ENCODE measurements at places on chromosomes 11 and 22.

DNA sequence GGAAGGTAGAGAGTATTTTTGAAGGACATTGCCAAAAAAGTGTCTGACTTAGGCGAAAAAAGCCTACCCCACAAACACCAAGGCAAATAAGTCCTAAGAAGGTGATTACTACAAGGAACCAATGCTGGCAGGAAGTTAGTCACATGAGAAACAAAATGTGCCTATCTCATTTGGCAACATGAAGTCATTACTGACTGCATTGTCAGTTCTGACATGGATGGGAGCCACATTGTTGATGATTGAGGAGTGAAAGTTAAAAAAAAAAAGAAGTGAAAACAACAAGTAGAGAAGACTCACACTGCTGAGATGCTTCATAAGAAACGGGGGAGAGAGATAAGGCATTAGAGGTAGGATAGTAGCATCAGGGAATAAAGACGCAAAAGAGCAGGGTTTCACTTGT, 141.5 kb upstream of the FAT3 start:
- DNase-seq, result no peak

- no peak for DNase-seq
Measured at GRCh38 chr11:30368394-30368793, 45.5 kb downstream of the ARL14EP start.

GRCh38 chr11:61912530-61912898, 4.9 kb downstream of the RAB3IL1 start:
- DNase-seq, result no peak

- no peak for DNase-seq
Measured at GRCh38 chr11:126914941-126915340, 85.6 kb downstream of the KIRREL3 start.

DNA sequence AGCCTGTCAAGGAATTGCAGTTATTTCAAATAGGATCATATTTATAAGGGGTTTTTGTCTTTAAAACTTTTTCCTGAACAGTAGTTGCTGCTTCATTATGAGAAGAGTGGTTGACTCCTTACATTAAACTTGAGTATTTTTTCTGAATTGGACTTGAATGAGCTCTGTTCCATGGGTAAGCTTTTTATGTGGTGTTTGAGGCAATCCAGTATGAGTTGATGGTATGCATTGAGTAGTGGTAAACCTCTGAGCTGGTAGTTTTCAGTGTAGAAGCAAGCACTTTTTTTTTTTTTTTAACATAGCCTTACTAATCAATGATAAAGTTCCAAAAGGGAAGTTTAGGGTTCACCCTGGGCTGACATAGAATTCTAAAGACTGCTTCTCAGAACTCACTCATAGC, 3.4 kb downstream of the KMT2A start:
- DNase-seq, result no peak

DNA sequence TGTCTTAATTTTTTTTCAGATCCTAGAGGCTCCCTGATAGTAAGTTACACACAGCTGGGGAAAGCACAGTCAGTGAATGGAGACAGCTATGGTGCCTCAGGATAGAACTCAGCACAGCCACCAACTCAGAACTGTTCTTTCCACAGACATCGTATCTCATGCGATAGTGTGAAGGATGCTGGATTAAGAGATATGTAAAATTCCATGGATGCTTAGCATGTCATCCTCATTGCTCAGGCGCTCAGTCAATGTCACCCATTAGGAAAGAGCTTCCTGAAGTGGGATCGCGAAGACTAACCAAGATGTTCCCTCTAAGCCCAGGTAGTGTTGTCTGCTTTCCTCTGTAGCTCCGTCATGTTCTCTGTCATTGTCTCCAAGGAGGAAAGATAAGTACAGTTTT, 1000.4 kb downstream of the OPCML start:
- DNase-seq, result no peak

DNA sequence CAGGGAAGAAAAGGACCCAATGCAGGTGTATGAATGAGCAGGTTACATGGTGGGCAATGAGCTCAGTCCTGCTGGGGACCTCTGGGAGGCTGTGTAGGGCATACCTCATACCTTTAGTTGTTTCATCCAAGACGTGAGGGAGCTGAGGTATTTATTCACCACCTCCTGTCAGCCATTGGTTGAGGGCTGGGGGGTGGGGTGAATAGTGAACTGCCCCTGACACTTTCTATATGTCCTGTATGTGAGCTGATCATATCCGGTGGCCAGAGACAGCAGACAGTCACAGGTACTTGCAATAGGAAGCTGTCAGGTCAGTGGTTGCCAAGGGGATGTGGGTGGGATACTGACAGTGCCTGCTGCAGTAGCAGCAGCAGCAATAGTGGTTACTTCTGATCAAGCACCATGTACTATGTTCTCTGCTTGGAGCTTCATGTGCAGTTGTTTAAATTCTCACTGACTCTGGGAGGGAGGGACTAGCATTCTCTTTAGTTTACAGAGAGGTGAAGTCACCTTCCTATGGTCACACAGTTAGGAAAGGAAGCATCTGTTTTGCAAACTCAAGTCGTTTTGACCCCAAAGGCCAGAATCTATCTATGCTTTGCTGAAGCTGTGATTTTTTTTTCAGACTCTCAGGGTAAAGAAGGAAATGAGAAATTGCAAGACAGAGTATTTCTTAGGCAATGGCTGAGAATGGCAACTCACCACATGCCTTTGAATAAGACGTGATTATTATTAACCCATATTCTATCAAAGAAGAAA, 54.0 kb downstream of the MIAT start:
- DNase-seq, result no peak

- peak; percentile 100 for DNase-seq
Measured at GRCh38 chr11:64778473-64779298, at the start of gene SF1. Gene SF1, minus strand, starts transcription at chr11:64778542. Its CDS starts 150 bp downstream, at chr11:64778392.

- DNase-seq, result no peak
Measured at GRCh38 chr22:49092716-49093115, 735.0 kb downstream of the BRD1 start.

DNA sequence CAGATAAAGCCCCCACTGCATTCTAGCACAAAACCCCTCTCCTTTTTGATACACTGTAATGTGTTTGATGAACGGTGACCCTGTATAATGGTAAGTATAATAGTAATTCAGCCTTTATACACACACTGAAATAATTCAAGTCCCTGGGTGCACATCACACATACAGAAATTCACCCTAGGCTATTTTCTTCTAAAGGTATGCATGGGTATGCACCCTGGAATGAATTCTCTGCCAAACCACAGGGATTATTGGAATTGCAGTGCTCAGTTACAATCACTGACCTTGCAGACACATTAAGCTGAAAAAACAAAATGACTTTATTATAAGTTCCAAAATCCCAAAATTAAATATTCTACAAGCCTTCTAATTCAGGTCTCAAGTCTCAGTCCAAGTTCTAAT, 245.9 kb upstream of the FAT3 start:
- DNase-seq, result no peak

DNA sequence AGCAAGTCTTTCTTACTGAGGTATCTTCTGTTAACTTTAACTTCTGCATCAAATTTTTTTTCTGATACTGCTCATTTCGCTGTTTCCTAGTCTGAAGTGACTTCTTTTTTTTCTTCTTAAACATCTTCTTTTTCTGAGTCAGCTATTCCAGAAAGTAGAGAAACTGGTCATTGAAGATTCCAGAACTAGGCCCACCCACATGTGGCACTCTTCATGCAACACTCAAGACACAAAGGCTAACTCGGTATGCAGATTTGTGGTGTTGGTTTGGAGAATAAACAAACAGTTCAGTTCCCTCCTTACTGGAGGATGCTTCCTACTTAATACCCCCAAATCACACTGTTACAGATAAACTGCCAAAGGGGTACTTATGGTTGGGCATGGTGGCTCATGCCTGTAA, 25.2 kb upstream of the MTCH2 start:
- no peak for DNase-seq

DNA sequence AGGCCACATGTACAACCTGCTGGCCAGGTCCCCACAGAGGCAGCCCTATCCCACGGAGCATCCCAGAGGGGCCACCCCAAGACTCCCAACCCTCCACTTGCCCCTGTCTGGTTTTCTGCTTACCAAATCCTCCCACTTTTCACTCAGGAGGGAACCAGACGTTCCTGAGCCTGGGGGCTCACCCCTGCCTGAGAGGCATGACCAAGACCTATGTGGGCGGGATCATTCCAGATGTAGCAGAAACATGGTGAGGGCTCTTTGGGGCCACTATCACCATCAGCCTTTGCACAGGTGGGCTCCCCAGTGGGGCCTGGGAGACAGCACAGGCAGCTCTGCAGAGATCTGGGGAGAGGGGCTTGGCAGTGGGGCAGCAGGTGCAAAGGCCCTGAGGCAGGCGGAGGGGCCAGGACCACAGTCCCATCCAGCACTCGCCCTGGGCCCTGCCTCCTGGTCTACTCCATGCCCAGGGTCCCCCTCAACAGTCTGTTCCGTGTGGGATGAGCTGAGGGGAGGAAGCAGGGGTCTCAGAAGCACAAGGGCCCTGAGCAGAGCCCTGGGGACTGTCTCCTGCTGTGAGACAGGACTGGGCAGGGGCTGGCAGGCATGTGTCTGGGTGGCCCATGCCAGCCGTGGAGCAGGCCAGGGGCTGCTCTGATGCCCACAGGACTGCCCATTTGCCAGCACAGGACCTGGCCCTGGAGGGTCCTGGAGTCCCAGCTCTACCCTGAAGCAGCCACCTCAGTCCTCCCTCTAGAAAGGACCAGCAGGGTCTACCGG, 9.4 kb downstream of the PIM3 start:
- no peak for DNase-seq

GRCh38 chr11:23680488-23681230, 816.2 kb upstream of the LUZP2 start:
- DNase-seq, result no peak

GRCh38 chr22:19599626-19600243, 75.5 kb upstream of the CLDN5 start:
- no peak for DNase-seq

DNA sequence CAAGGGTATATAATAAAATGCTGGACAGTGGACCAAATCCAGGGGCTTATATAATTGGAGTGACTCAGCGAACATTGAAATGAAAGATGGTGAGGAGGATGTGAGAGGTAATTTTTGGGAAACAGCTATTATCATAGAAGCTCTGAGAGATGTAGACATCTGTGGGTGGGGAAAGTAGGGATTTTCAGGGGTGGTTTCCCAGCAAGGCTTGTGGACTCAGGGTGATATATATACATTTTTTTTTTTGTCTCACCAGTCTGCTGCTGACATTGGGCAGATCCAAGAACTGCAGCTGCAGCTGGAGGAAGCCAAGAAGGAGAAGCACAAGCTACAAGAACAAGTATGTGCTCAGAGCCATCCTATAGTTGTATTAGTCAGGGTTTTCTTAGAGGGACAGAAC, 208.1 kb downstream of the MYO18B start:
- DNase-seq, result no peak

DNA sequence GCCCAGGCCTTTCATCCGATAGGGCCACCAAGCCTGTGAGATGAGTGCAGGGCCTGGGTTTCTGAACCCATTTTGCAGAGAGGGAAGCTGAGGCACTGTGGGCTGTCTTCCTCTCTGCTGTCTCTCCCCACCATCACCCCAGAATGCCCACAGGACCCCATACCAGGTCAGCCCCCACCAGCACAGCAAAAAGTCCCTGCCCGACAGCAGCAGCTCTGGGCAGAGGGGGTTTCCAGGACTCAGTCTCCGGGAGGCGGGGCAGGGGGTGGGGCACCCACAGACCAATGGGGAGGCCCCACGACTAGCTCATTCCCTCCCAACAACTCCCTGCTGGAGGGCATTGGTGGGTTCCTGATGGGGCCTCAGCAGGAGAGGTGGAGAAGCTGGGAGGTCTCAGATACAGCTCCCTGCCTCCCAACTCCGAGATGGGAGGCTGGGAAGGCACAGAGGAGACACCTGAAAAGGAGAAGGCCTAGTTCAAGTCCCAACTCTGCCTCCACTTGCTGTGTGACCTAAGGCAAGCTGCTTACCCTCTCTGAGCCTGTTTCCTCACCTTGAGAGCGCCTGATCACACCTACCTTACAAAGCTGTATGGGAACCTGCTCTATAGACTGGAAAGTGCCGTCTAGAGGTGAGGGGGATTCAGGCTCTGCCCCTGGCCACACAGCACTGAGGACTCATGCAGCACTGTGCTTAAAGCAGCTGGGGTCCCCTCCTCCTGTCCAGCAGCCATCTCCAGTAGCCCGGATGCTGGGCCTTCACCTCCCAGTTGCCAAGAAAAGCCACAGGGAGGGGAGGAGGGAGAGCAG, 3.5 kb downstream of the CBX7 start:
- DNase-seq, result no peak

DNA sequence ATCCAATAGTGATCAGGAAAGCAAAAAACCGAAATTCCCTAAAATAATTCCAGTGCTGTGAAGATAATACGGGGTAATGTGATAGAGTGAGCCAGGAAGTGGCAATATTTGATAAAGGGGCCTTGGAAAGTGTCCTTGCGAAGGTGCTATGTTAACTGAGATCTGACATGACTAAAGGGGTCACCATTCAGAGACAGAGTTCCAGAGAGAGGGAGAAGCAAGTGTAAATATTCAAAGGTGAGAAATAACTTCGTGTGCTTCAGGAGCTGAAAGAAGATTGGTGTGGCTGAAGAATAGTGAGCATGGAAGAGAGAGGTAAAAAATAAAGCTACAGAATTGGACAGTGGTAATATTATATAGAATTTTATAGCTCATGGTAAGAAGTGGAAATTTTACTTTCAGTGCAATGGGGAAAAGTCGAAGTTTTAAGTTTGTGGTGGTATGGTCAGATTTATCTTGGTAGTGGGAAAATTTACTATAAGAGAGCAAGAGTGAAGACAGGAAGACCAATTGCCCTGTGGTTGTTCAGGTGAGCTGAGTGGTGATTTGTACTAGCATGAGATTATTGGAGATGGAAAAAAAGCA, 164.5 kb downstream of the JRKL start:
- DNase-seq, result no peak

GRCh38 chr11:61853698-61854169, 25.6 kb downstream of the FADS2 start:
- DNase-seq, result no peak

- no peak for DNase-seq
Measured at GRCh38 chr11:8229299-8230177, 34.1 kb downstream of the LMO1 start.
